Stimulated activated CD4-positive, alpha-beta T cell treated with anti-CD3 and anti-CD28 coated beads, Interleukin-15, amount 100 ng/mL, for 48 hours (primary cell): ENCODE measurements at places on chromosomes 6 and 20.

DNA sequence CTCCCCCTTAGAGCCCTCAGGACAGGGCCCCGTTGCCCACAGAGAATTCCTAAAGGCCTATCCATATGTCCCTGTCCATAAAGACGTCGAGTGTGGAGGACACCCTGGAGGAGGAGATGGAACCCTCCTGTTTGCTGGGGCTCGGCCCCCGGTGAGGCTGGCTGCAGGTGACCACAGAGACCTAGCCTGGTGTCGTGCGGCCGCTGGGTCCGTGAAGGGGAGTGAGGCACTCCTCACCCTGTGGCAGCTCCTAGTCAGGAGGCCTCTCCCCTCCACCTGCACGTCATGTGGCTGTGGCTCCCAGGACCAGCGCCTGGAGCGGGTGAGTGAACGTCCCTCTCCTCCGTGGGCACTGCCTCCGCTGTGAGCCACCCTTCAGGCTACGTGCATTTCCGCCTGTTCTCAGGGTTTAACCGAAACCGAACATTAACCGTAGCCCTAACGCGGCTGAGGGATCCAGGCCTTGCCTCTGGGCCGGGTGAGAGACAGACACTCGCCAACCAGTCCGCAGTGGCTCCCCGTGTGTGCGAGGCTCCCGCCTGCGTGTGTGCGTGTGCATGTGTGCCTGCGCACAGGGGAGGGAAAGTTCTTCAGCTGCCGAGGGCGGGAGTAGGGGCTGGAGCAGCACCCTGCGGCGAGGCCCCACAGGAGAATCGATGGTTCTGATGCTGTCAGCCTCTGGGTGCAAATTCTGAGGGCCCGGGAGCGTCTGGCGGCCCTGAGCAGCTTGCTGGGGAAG, 5.9 kb upstream of the TCEA2 start:
- DNase-seq = no peak

- no peak for DNase-seq
Measured at GRCh38 chr20:25205277-25206062, 10.0 kb downstream of the ENTPD6 start.

DNA sequence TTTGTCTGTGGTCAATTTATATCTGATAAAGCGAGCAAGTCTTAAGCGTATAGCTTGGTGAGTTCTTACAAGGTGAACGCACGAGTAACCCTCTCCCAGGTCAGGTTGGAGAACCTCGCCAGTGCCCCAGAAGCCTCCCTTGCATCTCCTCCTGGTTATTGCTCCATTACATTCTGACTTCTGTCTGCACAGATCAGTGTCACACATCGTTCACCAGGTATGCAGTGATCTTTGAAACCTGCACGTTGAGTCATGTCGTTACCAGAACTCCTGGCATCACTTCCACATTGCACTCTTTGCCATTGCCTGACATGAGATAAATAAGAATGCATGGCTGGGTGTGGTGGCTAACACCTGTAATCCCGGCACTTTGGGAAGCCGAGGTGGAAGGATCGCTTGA, 44.2 kb downstream of the AKAP12 start:
- DNase-seq = no peak

DNA sequence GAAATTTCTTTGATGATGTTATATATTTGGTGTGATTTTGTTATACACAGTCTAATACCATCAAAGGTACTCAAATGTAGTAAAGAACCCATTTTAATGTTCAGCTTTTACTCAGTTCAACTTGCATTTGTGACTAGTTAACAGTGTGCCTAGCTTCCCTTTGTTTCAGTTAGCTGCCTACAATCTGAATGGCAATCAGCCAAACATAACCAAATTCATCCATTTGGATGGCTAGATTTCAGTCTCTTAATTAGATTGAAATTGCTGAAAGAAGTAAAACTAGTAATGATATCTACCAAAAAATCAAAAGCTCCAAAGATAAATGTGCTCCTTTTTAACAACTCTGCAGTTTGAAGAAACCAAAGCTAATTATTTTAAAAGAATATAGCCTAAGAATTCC, 6.9 kb downstream of the EPHA7 start:
- DNase-seq = no peak

DNA sequence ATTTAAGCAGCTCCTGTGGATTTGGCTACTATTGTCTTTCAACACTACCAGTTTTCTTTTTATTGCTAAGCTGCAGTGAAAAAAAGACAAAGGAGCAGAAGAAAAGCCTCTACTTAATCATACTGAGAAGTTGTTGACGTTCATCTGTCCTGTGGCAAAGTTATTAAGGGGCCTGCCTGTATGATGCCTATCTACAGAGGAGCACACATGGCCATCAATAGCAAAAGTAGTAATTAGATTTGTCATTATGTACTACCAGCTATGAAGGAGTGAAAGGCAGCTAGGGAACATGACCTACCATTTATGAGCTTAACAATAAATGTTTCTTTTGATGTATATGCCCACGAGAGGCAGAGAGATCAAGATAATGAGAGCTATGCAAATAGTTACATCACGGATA, 620.9 kb downstream of the PHF3 start:
- DNase-seq = no peak

- DNase-seq = no peak
Measured at GRCh38 chr20:46195264-46196036, 77.3 kb downstream of the CD40 start.

DNA sequence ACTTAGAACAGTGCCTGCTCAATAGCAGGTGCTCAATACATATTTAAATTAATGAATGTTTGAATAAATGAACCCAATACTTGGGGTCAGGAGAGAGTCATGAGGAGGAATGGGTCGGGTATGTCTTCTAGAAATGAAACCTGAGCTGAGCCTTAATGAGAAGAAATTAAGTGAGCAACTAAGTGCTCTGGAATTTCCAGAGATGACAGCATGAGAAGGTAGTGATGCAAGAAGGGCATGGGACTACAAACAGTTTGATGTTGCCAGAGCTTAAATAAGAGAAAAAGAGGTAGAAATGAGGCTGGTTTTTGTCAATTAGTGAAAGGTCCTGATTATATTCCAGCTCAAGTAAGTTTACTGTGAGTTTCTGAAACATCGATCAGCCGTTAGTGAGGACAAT, 82.9 kb downstream of the PDE10A start:
- DNase-seq = no peak

- no peak for DNase-seq
Measured at GRCh38 chr6:100453701-100454521, 10.8 kb downstream of the SIM1 start.

DNA sequence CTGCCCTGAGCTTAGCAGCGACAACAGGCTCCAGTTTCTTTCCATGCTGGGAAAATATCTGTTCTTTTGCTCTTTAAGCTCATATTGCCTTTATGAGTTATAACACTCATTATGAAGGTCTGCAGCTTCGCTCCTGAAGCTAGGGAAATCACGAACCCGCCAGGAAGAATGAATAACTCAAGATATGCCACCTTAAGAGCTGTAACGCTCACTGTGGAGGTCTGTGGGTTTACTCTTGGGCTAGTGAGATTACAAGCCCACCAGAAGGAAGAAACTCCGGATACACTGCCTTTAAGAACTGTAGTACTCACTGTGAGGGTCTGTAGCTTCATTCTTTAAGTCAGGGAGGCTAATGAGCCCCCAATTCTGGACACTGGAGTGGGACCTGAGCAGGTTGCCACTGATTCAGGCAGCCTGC, 3.0 kb upstream of the SSR1 start:
- DNase-seq = no peak
